Activated T-helper 2 cell treated with anti-CD3 and anti-CD28 coated beads, Interferon-gamma antibody, Interleukin-2, Interleukin-4, amounts not matched to agents 10 μg/mL and 5 μg/mL and 100 μg/mL, durations not matched to agents 14 hours and 24 hours and 36 hours (primary cell): ENCODE measurements at places on chromosomes 3 and 15.

- DNase-seq = no peak
Measured at GRCh38 chr3:195828762-195829161, 17.0 kb upstream of the MUC4 start.

GRCh38 chr3:71168880-71169411, 414.6 kb downstream of the FOXP1 start:
- DNase-seq = no peak

DNA sequence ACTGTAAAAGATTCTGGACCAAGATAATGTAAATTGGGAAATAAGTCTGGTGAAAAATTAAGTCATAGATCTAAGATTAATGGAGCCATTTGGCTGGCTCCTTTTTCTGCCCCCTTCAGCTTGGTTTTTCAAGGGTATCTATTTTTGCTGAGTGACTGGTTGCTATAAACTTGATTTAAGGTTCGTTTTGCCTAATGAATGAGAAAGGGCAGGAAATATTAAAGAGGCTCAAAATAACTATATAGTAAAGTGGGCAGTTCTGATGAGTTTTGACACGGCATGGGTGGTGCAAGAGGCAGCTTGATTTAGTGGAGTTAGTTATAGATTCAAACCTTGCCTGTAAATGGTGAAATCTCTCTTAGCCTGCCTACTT, 140.7 kb downstream of the STAC start:
- no peak for DNase-seq

DNA sequence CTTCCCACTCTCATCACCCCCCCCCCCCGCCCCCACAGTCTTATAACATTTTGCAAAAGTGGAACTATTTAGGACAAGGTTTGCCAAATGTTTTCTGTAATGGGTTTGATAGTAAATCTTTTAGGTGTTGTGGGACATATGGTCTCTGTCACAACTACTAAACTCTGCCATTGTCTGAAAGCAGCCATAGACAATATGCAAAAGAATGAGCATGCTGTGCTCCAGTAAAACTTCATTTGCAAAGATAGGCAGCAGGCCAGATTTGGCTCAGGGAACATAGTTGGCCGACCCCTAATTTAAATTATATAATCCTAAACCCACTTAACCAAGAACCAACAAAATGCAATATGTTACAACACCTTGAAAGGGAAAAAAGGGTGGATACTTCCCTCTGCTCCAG, 46.4 kb downstream of the TIPARP start:
- DNase-seq = no peak

DNA sequence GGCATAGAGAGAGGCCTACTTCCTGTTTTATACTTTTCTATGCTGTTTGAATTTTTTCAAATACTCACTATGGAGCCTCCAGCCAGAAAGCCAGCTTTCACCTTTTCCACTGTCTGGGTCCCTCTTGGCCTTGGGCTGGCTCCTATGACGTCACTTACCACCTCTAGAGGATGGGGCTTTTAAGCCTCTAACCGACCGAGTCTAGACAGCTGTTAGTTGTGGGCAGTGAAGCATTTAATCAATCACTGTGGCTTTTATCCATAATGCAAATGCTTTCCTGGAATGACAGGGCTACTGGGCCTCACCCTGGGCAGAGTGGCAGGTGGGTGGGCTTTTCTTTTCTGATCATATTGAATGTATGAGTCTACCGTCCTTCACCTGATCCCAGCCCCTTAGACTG, 61.9 kb downstream of the LRRK1 start:
- DNase-seq = no peak

DNA sequence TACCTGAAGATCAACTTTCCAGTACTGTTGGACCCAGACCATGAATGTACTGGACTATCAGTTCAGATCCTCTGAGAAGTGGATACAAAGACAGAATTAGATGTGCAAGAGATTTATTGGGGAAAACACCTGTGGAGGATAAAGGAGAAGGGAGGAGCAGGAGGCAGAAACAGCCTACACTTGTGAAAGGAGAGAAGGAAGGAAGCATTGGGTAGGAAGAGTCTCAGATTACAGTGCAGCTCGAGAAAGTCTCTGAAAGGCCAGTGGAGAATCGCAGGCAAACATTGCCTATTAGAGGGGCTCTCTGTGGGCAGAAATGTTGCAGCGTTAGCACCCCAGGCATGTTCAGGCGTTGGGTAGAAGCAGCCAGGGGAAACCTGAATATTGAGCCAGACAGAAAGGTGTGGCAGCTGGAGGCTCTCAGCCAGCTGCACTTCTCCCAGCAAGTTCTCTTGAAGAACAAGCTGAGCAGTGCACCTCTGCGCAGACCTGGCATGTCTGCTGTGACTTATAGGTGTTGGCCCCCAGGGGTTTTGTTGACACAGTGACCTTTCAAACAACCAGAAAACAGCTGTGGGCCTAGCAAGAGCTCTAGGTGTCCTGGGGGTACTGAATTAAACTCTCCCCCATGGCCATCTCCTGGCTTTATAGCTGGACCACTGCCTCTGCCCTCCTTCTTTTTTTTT, 7.0 kb downstream of the CHST14 start:
- DNase-seq = no peak

GRCh38 chr3:5022187-5022965, 43.1 kb downstream of the BHLHE40 start:
- DNase-seq = no peak

DNA sequence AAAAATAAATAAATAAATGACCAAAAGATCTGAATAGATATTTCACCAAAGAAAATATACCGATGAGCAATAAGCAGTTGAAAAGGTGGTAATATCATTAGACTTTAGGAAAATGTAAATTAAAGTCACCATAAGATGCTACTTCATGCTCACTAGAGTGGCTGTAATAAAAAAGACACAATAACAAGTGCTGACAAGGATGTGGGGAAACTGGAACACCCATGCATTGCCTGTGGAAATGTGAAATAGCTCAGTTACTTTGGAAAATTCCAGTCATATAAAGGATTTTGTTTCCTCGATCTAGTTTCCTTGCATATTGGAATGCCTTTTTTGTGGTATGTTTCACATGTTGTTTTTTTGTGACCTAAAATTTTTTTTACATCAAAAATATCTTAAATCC, 36.0 kb upstream of the LRIG1 start:
- no peak for DNase-seq

DNA sequence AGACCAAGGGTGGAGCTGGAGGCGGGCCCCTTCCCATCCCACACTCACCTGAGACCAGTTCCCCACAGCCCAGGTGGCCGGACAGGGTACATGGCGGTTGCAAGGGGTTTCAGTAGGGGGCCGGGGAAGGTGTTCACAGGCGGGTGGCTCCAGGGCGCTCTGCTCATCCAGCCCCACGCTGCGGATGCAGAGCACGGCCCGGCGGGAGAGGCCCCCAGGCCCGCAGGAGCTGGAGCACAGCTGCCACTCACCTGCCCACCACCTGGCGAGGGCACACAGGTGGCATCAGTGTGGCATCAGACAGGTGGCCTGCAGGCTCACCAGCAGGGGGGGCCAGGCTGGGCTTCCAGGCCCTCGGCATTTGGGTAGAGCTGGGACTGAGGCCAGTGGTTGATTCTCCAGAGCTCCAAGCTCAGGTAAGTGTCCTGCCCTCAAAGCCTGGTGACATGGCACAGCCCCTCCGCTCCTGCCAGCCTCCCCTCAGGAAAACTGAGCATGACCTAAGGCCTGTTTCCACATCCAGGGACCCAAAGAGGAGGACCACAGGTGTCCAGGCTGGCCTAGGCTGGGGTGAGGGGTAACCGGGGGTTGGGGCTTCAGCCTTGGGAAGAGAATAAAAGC, 43.8 kb downstream of the ADAMTS7 start:
- DNase-seq = no peak

- DNase-seq = no peak
Measured at GRCh38 chr15:70466895-70467529, 296.3 kb downstream of the UACA start.

DNA sequence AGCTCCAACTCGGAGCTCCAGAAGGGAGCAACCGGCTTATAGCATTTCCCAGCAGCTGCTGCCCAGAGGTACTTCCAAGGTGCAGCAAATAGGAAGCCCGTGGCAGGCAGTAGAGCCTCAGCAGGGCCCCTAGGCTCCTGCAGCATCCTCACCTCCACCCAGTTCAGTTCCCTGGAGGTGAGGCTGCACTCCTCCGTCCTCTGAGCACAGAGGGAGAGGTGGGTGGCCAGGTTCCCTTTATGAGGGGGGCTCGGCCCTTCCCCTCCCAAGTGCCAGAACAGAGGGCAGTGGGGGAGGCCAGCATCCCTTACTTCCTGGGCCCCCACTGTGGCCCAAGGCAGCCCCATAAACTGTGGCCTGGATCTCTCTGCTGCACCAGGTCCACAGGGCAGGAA, 150.2 kb downstream of the ATP10A start:
- DNase-seq = no peak

DNA sequence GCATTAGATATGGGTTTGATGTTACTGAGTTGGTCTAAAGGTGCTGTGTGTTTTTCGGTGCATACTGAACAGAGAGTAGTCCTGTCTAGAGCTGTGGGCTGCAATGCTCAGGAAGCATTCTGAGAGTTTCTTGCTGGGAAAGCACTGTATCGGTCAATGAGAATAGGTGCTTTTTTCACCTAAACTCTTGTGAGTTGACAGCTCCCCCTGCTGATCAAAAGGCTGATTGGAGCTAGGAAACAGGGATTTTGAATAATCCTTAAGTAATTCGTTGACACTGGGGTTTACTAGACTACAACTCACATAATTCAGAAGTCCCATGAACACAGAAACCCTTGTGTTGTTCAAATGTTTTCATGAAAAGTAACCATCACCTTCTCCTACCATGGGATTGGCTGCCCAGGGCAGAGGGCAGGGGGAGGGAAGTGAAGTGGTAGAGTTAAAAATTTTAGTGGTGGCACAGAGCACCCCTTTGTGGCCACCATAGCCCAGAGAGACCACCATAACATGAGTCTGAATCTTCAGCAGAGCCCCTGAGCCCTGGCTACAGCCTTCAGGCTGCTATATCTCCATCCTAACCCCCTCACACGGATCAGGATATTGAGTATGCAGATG, 13.0 kb upstream of the MANF start:
- DNase-seq = no peak
